Fibroblast of skin of left biceps (primary cell): ENCODE measurements at places on chromosomes 3 and 15.

- DNase-seq = no peak
Measured at GRCh38 chr3:52600258-52600657, 63.9 kb downstream of the UQCC5 start.

DNA sequence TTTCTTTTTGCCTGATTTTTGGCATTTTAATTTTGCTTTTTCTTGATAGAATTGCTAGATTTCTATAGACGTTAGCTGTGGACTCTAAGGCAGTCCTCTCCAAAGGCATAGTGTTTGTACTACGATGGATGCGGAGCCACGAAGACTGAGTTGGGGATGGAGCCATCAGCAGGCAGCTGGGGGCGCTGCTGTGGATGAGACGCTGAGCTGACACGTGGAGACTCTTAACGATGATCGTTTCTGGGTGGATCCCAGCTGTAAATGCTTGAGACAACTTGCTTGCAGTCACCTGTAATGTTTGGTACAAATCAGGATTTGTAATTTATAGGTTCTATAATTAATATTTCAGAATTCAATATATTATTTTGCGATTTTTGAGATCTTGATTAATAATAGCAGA lies 13.3 kb upstream of the PPP1R2 start:
- no peak for DNase-seq

DNA sequence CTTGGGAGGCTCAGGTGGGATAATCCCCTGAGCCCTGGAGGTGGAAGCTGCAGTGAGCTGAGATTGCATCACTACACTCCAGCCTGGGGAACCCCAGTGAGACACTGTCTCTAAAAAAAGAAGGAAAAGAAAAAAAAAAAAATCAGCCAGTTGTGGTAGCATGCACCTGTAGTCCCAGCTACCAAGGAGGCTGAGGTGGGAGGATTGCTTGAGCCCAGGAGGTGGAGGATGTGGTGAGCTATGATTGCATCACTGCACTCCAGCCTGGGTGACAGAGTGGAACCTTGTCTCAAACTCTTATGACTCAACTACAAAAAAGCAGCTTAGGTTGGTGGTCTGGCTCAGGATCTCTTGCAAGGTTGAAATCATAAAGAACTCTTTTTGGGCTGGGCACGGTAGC lies 19.3 kb upstream of the GPX1 start:
- no peak for DNase-seq

DNA sequence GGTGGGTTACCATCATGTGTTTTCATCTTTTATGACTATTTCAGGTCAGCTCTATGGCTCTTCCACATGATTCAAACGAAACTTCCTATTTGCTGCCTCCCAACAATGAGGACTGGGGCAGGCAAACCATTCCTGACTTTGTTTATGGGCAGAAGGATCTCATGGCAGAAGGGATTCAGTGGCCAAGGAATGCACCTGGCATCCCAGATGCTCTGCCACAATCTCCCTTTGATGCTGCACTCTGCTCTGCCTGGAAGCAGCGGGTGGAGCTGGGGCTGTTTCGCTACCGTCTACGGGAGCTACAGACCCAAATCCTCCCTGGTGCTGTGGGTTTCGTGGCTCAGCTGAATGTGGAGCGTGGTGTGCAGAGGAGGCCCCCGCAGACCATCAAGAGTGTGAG lies 6.8 kb downstream of the GDPGP1 start:
- no peak for DNase-seq

DNA sequence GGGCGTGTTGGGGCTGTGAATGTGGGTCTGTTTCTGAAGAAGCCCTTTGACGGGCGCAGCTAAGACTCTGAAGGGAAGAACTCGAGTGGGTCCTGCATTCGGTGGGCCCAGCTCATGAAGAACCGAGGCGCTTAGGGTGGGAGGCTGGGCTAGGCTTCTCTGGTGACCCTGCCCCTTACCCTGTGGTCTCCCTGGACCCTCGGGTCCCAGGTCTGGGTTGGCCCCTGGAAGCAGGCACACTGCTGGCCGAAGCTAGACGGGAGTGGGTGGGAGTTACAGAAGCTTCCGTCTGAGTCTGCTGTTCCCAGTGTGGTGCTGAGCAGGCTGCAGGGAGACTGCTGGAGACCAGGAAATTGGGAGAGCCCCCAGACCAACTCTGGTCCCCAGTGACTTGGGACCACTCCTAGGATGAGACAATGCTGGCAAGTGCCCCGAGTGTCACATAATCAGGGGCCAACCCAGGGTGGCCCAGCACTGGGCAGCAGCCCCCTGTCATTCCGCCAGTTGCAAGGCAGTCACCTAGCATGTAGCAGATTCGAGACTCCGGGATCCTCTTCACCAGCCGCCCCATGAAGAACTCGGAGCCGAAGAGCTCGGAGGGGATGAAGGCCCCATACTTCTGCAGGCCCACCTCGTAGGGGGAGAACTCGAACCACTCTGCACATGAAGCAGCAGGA lies 16.7 kb upstream of the EHD4 start:
- DNase-seq = no peak

DNA sequence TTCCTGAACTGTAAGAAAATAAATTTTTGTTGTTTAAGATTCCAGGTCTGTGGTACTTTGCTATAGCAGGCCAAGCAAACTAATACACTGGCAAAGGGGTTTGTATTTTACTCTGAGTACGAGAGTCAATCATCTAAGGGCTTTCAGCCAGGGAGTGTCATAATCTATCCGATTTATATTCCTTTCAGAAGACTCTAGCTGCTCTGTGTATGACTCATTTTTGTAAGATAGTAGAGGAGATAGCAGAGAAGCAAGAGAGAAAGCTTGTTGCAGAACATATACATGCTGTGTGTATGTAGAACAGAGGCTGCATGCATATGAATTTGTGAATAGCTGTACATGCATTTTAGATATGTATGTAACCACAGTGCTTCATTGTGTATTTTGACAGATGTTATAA lies 577.9 kb upstream of the EPHA6 start:
- DNase-seq = no peak

DNA sequence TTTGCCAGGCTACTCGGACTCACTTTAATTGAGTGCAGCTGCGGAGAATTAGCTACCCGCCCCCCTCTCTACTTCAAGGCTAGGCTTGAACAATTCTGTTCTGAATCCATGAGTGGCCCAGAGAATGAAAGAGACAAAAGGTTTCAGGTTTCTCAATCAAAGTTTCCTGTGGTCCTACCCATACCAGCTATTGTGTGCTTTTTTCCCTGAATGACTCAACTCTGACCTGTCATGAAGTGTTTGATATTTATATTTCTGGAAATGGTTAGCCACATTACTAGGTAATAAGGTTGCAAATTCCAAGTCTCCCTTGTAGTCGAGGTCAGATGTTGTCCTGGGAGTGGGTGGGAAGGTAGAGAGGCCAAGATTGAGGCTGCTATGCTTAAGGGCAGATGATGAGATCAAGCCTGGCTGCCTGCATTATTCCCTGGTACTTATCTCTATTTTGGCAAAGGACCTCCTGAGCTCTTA lies 392.7 kb upstream of the TBL1XR1 start:
- DNase-seq = peak; percentile 89

DNA sequence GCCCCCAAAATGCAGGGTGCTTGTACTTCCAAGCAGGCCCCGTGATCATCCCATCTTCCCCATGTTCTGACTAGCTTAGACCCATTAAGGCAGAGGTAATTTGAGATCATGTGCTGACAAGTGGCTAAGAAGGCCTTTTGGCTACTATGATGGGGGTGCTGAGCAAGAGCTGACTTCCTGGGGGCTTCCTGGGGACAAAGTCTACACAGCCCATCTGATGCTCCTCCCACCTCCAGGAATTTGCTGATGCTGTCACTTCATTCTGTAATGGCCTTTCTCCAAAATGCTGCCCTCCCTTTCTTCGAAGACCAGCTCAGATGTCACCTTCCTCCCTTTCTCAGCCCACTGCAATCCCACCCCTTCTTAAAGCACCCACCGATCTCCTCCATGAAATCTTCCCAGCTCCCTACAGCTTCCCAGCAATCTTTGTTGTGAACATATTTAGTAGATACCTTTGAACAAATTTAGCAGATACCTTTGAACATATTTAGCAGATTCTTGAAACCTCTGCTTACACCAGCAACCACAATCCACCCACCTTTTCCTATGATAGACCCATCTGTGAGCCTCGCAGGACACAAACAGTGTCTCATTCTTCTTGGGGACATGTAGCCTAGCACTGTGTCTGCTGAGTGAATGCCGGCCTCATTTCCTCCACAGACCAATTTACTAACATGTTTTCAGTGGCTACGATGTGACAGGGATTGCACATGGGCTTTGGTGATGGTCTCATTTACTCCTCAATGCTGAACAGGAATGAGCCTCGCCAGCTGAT lies 223.3 kb downstream of the EPHB1 start:
- DNase-seq = no peak

GRCh38 chr15:31758126-31758525 lies 272.2 kb upstream of the CHRNA7 start:
- DNase-seq = no peak

DNA sequence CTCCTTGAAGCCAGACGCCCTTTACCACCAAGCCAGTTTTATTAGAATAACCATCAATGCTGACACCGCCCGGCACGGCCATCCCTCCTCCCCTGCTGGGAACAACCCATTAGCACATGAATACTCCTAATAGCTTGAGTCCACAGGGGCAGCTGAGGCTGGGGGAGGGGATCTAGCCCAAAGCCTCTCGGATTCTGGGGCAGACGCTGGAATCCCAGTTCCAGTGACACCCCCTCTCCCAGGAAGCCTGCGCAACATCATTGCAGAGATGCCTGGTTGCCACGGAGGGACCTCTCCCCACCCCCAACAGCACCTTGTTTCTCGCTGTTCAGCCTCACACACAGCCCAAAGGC lies 1.2 kb upstream of the LINGO1 start:
- no peak for DNase-seq

DNA sequence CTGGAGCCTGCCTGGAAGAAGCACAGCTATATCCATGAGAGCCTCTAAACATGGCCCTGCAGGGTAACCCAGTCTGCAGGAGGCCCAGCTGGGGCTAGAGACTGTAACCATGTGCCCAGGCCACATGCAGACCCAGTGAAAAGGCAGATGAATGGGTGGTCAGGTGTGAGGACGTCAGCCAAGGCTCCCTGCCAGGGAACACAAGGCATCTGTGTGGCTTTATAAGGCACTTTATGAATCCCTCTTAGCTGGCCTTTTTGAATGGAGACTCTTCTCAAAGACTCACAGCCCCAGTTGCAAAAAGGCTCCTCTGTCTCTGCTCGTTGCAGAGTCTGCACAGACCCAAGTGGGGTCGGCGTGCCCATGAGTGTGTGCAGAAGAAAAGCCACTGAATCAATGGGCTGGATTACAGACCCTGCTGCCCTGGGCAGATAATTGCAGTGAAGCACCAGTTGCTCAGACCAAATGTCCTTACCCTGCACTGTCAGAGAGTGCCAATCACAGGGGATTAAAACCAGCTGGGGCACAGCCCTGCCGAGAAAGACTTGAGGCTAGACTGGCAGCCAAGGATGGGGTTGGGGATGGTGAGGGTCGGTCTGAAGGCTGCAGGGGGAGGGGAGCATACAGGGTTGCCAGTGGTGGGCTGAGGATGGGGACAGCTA lies 154.2 kb downstream of the RAB11A start:
- DNase-seq = no peak

DNA sequence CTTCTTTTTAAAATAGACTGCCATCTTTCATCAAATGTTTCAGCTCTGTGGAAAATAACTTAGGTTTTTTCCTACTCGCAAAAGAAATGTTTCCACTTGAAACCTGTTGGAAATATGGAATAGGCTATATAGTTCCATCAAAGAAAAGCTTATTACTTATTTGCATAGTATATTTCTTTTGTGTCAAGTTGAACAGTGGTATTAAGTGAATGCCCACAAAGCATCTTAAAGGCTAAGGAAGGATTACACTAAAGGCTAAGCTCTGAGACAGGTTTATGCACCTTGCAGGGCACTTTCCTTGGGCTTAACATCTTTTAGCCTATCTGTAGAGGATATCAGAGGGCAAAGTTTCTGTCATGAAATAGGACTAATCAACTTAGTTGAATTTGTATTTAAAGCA lies at the start of gene SAMD7:
SAMD7 (plus strand) TSS at position 301 of the 400 bp plus-strand sequence. CDS start 7,927 bp downstream, outside the sequence.
- no peak for DNase-seq

DNA sequence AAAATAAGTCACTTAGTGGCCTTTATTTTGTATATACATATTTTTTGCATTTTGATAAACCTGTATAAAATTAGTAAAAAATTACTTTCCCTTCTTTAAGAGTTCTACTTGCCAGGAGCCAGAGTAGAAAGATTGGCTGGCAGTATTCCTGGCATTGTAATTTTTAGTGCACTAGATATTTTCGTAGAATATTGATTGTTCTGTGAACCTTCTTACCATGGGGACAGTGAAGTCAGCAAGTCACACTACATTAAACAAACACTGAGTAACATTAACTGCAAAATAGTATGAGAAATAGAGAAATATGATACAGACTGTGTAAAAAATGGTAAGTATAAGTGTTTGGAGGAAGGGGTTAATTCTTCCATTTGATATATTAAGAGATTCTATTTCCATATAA lies 26.0 kb downstream of the TCF12 start:
- DNase-seq = no peak

DNA sequence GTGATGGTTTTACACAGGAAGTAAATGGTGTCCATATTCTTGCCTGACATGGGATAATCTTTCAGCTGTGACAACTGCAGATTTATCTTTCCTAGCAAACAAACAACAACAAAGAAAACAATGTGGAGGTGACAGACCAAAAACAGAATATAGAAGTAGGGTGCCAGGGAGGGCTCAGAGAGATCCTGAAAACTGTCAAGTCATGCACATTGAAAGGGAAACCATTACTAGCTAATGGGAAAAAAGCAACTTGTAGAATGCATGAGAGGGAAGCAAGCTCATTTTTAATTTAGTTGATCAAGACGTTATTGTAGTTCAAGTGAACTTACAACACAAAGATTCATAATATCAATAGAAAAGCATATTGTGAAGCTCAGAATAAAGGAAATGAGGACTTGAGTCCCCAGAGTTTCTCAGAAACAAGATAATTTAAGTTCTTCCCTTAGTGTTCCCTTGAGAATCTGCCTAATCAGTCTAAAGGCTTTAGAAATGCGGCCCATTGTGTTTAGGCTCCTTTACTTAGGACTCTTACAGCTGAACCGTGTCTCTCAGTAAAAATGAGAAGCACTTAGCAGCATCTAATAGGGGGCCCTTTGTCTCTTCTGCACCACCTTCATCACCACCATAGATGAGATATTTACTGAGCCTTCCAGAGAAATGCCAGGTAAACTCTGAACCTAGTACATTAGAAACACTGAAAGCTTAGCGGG lies 115.6 kb upstream of the CADPS start:
- no peak for DNase-seq
